ENCODE measurements at places on chromosomes 12 and 14.
A peak's percentile ranks its signal among the peaks of the same experiment; 100 is the strongest.

DNA sequence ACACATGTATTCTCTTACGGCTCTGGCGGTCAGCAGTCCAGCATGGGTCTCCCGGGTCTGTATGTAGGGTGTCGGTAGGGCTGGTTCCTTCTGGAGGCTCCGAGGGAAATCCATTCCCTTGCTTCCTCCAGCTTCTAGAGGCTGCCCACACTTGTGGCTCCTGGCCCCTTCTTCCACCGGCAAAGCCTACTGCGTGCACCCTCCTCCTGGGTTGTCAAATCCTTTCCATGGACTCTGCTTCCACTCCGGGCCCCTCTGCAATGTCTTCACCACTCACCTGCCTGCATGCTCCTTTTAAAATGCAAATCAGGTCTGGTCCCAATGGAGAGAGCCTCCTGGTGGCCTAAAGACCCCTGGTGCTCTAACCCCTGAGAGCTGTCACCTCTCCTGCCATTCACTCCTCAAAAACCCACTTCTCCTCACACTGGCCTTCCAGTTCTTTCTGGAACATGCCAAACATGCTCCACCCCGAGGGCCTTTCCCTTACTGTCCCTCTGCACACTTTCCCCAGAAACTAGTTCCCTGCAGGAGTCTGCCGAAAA, 108.5 kb downstream of the DICER1 start:
- DNase-seq, result no peak

GRCh38 chr14:21449899-21450216, 6.1 kb downstream of the CHD8 start:
- no peak for DNase-seq

GRCh38 chr12:70241845-70242244, 1.4 kb upstream of the CNOT2 start:
- DNase-seq, result no peak

DNA sequence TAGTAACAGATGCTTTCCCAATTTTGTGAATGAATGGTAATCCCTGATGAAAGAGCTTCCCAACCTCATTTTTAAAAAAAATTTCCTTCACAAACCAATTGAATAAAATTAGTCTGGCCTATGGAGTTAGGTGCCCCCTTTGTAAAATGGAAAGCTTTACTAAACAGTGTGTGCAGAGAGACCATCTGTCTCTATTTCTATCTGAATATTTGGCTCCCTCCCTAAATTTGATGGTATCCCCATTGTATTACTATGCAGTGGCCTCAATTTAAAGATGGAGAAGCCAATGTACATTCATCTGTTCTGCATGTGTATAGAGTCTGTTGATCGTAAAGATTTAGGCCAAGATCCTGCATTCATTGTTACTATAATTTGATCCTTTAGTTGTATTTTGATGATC, 397.7 kb upstream of the RGS6 start:
- DNase-seq, result no peak

DNA sequence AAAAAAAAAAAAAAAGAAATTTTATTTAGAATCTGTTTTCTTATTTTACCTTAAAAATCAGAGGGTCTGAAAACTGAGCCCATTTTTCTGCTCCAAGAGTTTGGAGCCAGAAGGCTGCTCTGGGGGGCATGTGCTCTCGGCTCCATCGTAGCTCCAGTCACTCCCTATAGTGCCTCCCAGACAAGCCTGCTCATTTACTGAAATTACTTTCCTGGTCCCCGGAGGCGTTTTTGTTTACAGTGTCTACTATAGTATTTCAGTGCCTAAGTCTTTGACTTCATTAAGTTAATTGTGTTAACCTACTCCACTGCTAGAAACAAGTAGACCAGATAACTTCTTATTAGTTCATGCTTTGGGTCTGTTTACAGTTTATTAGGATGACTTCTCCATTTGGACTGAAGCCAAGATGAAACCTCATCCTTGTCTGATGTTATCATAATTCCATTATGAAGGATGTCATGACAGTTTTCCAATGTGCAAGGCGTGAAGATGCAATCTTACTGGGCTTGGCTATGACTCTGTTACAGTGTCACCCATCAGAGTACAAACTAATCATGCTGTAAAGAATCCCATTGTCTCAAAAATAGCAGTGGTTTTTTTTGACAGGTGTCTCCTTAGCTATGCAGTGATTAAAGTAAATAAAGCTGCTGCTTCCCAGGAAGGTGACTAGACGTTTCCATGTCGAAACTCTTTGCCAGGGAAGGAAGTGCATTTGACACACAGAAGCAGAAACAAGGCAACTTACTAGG, 182.3 kb downstream of the TMEM132C start:
- no peak for DNase-seq

- peak; percentile 54 for DNase-seq
Measured at GRCh38 chr12:57005980-57006808, at the start of gene ZBTB39. ZBTB39 (minus strand) TSS chr12:57006546; CDS start chr12:57004917, 1,629 bp downstream.

- DNase-seq, result no peak
Measured at GRCh38 chr12:114623737-114624136, 60.2 kb downstream of the TBX3 start.

All from COLO829 (cell line).